ENCODE measurements at places on chromosomes 7 and 10.
A peak's percentile ranks its signal among the peaks of the same experiment; 100 is the strongest.

GRCh38 chr7:39228946-39229345 lies 251.2 kb downstream of the POU6F2 start:
- DNase-seq, result no peak

DNA sequence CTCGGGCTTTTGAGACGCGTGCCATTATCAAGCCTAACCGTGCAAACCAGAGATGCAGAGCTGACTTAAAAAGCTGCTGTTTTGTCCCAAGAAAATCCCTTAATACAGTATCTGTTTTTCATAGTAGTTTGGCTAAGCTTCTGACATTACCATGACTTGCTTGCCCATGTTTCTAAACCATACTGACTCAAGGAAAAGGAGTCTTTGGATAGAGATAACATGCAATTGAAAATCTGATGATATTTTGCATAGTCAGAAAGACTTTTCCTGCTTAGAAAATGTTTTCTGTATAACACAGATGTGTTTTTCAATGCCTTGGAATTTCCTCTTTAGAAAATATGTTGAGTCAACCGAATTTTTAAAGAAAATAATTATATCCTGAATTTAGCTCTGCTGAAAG lies 21.5 kb upstream of the AKR1E2 start:
- no peak for DNase-seq

DNA sequence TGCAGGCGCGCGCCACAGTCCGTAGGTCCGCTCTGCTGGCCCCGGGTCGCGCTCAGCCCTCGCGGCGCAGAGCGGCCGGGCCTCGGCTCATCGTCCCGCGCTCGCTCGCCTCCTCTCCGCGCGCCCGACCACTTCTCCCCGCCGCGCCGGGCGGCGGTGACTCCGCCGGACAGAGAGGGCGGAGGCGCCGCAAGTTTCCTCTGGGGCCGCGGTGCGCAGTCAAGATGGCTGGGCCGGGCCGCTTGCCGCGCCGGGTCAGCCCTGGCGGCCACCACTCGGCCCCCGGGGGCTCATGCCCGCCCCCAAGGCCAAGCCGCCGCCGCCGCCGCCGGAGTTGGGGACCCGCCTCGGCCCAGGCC lies 441 bp downstream of the FZD8 start:
- DNase-seq, result no peak

GRCh38 chr7:31873816-31874597 lies 187.0 kb downstream of the PPP1R17 start:
- no peak for DNase-seq

GRCh38 chr10:118742782-118743181 lies 12.0 kb downstream of the CACUL1 start:
- no peak for DNase-seq

DNA sequence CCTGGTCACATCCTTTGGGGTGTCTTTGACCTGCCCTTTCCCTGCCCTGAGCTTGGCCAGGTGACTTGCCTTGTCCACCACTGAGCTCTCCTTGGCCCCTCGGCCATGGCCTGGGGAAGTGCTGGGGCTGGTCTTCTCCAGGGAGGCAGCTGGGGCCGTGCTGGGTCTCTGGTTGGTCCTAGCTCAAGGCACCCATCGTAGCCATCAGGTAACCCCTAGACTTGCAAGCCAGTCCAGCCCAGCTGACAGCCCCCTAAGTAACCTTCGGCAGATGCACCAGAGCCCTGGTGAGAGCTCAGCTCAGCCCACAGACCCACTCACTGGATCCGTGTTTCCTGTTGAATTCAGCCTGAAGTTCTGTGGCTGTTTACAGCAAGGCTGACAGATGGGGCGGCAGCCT lies 176.2 kb upstream of the SHH start:
- DNase-seq, result no peak

DNA sequence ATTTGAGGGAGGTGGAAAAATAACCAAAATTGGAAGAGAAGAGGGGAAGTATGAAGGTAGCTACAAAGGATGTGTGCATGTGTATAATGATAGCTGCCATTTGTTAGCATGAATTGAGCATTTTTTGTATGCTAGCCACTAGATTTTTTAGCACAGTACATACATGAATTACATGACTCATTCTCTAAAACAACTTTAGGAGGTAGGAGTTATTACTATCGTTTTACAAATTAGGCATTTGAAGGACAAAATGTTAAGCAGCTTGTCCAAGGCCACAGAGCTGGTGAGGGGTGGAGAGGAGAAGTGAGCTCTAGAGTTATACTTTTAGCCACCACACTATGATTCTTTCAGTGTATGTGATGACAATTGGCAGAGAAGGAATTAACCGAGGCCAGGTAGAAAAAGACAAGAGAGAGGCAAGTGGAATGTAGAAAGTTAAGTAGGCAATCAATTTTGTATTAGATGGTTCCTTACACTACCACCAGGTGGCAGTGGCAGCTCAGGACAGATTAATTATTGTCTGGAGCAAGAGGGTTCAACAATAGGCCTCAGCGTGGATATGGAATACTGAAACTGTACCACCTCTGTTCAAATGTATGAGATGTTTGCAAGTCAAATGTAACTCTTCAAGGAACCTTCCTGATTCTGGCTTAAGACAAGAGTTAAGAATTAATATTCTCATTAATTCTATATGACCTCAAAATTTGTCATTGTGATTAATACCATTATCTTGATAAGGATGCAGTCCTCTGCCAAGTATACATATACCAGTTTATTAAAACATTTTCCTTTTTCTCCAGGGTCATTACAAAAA lies 128.0 kb downstream of the MBL2 start:
- DNase-seq, result peak; percentile 1

DNA sequence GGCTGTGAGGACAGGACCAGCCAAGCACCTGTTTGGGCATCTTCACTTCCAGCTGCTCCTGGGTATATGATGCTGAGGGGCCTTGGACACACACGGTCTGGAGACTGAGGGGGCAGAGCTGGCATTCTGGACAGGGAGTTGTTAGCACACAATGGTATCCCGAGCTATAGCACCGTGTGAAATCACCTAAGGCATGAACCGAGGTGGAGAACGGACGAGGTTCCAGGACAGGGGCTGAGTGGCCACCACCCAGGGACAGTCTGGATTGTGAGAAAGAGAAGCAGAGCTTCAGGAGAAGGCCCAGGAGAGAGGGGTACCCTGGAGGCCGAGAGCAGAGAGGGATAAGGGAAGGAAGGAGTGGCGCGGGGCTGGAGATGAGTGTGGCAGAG lies 571.8 kb downstream of the TCERG1L start:
- DNase-seq, result no peak

- no peak for DNase-seq
Observed at GRCh38 chr10:48678041-48678440, 6.6 kb upstream of the WDFY4 start.

GRCh38 chr7:91082852-91083495 lies 181.3 kb upstream of the FZD1 start:
- DNase-seq, result no peak

- no peak for DNase-seq
Observed at GRCh38 chr7:31633467-31633866, 53.5 kb upstream of the PPP1R17 start.

- peak; percentile 15 for DNase-seq
Observed at GRCh38 chr10:125201108-125201524, 40.8 kb upstream of the CTBP2 start.

DNA sequence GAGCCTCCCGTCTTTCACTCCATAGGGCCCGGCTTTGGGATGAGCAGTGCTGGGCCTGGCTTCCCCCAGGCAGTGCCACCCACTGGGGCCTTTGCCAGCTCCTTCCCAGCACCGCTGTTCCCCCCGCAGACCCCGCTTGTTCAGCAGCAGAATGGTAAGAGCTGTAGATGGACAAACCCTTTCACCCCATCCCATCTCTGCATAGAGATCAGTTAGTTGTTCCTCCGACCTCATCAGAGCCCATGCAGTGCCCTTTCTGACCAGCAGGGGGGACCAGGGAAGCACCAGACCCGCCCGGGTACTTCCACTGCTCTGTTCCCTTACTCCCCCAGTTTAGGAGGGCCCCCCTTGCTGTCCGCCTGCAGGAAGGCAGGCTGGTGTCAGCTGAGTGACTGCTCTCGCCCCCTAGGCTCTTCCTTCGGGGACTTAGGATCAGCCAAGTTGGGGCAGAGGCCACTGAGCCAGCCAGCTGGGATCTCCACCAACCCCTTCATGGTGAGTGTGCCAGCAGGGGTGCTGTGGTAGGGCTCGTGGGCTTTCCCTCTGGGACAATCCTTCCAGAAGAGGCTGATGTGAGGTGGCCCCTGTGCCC lies 9.8 kb downstream of the SAP25 start:
- no peak for DNase-seq

DNA sequence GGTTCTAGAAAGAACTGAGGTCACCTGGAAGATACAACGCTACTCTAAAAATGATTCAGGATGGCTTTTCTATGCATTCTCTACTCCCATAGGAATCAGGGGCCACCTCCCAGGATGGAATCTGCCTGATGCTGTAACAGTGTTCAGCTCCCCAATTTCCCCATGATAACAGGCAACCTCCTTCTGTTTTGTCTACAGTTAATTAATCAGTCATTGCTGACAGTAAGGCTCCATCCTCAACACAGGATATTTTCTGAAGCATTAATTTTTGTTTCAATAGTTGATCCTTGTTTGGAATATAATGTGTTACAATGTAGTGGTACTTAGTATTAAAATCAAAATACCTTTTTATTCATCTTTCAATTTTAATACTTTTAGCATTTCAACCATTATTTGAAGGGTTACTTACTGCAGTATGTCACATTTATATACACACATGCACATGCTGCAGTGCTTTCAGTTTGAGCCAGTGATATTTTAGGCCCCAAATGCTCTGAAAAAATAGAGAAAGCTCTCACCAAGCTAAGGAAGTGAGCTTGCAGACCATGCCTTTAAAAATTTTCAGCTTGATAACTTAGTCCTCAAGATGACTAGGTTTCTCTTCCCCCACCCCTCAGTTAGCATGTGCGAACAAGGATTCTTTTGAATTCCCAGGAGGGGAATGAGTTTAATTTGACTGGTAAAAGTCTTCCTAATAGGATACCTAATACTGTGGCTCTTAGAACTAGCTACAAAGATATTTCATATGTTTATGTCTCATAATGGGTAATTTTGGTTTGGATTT lies 592 bp upstream of the PIK3CG start:
- DNase-seq, result no peak

- no peak for DNase-seq
Observed at GRCh38 chr10:89625041-89625765, 19.8 kb downstream of the PANK1 start.

GRCh38 chr7:25054819-25055519 lies 70.1 kb downstream of the CYCS start:
- DNase-seq, result no peak

GRCh38 chr7:100190048-100190711 lies 12.5 kb downstream of the STAG3 start:
- no peak for DNase-seq

DNA sequence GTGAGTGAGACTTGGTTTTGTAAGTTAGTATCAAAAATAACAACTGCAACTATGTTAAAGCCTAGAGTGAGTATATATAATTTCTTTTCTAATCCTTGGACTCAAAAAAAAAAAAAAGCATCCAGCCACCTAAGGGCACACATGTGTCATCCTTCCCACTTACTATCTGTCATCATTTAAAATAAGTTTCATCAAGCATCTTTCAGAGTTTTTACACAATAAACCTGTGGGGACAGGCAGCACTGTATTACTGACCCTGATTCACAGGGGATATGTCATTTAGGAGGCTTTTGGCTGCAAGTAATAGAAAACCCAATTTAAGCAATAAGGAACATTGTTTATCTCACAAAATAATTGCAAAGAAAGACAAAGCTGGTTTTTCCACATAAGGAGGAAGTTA lies 32.3 kb upstream of the OSBPL3 start:
- DNase-seq, result no peak

DNA sequence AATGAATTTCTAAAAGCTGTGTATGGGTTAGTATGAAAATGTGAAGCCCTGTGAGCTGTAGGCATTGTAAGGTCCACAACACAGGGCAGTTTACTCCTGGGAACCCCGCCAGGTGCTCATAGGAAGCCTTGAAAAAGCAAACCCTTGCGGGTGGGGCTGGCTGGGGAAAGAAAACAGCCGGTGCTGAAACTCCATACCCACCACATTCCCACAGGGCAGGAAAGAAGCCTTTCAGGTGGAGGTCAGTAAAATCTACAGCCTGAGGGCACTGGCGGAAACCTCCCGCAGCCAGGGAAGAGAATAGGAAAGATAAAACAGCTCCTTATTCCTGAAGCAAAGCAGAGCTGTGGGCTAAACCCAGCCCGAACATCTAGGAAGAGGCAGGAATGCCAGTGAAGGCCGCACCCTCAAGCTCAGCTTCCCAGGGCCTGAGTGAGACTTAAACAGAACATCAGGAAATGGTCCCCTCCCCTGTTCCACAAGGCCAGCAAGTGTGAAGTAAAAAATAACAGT lies 34.7 kb downstream of the PODXL start:
- no peak for DNase-seq

DNA sequence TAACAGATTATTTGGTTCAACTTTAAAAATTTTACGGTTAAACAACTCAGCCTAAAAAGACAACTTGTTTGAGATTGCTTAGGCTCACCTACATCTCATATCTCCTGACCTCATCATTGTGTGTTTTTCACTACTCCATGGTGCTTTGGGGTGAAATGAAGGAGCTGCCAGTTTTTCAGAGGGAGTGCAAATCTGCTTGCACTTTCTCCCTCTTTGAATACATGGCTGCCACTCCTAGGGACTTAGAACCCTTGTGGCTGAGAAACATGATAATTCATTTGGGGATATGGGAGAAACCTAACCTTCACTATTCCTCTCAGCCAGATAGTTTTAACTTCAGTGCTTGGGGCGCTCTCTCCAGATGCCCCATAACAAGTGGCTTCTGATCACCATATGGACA lies 2.7 kb downstream of the CCSER2 start:
- no peak for DNase-seq

All from keratinocyte (primary cell).